Lung (tissue), 17 donors: ENCODE measurements at places on chromosomes 16 and 17. TPM values are rescaled to one million over a fixed set of nuclear protein-coding genes. Genes with fewer than 3 reads are reported as not detected.
A peak's percentile ranks its signal among the peaks of the same experiment; 100 is the strongest.

TCAP gene
- total RNA-seq: 1.3 TPM

VKORC1 gene
- total RNA-seq: 74.3 TPM

ARL16 gene
- total RNA-seq: 31.8 TPM

CES4A gene
- total RNA-seq: 29.8 TPM

TBC1D26 gene
- 0.34 TPM for total RNA-seq

PLA2G10 gene
- total RNA-seq: 5.6 TPM

ITGAX gene
- 38.1 TPM for total RNA-seq

HSF5 gene
- 0.12 TPM for total RNA-seq

KRT17 gene
- total RNA-seq: 39.8 TPM

NLRC5 gene
- 24.3 TPM for total RNA-seq

NHLRC4 gene
- 8.6 TPM for total RNA-seq

OR3A3 gene
- total RNA-seq: 0.63 TPM

DNA sequence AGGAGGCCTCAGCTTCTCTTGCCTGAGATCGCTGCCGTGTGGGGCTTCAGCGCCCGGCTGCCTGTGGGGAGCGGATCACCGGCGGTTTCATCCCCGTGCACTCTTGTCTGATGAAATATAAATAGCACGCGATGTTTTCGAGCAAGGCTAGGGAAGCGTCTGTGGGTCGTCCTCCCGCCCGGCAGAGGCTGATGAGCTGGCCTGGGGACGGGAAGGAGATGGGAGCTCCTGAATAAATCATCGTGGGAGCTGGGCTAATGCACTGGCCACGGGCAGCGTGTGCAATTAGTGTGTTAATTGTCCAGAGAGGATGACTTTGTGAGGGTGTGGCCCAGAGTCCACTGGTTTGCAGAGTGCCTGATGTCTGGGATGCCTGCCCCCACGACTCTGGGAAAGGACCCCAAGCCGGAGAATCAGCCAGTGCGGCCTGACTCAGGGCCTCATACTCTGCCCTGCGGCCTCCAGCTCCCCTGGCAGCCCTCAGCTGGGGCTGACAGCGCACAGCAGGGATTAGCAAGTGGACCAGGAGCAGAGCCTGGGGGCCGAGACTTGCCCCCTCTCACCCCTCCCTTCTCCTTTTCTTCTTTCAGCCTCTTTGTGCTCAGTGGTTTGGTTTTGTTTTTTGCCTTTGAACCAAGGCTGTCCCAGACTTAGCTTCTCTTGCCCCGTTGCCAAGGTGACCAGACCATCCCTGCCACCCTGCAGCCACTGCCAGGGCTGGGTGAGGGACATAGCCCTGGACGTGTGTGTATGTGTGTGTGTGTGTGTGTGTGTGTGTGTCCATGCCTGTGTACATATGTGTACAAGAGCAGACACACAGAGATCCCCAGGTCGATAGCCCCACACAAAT lies 21.4 kb downstream of the KCNJ12 start:
- DNase-seq: peak; percentile 24

DNA sequence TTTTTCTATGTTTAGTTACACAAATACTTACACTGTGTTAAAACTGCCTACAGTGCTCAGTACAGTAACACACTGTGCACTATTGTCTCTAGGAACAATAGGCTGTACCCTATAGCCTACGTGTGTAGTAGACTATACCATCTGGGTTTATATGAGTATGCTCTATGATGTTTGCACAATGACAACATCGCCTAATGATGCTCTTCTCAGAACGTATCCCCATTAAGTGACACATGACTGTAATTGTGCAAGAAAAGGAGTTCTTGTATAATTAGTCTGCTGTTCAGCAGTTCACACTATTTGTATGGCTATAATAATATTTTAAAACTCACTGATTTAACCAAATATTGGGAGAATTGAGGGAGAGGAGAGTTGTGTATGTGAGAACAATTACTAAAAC lies 173.7 kb downstream of the TRIM37 start:
- no peak for DNase-seq

- no peak for DNase-seq
Measured at GRCh38 chr17:82287013-82287867, 13.7 kb upstream of the CSNK1D start.

GRCh38 chr17:21113716-21114115 lies 13.0 kb upstream of the DHRS7B start:
- no peak for DNase-seq

DNA sequence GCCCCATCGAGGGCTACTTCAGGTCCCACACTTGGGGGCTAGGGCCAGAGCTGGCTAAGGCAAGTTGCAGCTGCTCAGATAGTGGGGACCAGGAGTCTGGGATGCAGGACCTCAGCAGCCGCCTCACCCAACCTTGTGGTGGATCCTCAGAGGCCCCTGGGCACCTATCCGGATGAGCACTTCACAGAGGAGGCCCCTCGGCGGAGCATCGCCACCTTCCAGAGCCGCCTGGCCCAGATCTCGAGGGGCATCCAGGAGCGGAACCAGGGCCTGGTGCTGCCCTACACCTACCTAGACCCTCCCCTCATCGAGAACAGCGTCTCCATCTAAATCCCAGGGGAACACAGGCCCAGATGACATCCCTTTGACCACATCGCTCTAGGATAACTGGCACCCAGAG lies 9.4 kb downstream of the ALOX15B start:
- no peak for DNase-seq

DNA sequence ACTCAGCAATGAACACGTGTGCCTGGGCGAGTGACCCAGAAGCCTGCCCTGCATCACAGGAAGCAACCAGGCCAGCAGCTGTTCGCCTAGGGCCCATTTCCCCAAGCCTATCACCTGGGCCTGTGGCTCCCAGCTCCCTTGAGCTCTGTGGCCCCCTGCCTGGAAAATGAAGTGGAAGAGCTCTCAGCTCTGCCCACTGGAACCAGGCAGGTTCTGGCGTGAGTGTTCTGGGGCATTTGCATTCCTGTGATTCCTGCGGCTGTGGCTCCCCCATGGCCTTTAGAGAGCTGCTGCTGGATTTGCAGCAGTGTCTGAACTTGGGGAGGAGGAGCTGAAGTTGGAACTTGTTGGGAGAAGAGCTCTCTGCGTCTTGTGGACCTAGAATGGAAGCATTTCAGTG lies 22.8 kb downstream of the PGS1 start:
- DNase-seq: no peak

DNA sequence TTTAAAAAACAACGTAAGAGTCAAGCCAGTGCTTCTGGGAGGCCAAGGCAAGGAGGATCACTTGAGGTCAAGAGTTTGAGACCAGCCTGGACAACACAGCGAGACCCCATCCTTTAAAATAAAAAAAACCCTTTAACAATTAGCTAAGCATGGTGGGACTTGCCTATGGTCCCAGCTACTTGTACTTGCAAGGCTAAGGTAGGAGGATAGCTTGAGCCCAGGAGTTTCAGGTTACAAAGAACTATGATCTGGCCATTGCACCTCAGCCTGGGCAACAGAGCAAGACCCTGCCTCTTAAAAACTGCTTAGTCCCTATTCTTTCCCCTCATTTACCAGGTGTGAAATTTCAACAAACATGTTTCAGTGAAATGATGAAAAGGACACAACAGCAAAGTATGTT lies 89.5 kb downstream of the STH start:
- no peak for DNase-seq

GRCh38 chr16:35177851-35178250 lies 1718.4 kb downstream of the TP53TG3F start:
- no peak for DNase-seq

DNA sequence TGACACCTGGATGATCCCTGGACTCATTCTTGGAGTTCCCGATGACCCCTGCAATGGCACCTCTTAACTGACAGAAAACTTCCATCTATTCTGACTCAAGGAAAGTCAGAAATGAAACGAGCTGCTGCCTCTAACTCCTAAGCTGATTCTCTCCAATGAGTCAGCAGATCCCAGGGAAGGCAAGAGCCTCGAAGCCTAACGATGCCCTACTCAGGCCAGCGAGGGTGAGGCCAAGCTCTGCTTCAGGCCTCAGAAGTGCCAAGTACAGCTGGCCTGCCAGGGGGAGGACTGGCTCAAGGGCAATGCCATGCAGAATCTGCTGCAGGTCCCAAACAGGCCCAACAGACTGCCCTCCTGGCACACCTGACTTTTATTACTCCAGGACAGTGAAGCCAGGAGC lies 36.3 kb downstream of the PLXDC1 start:
- DNase-seq: no peak

GRCh38 chr17:63988741-63989621 lies 9.2 kb upstream of the PRR29 start:
- peak; percentile 85 for DNase-seq

- peak; percentile 87 for DNase-seq
Measured at GRCh38 chr16:81204798-81205680, 33.5 kb upstream of the BCO1 start.

- DNase-seq: peak; percentile 42
Measured at GRCh38 chr16:69328854-69329316, 1.5 kb downstream of the PDF start.

DNA sequence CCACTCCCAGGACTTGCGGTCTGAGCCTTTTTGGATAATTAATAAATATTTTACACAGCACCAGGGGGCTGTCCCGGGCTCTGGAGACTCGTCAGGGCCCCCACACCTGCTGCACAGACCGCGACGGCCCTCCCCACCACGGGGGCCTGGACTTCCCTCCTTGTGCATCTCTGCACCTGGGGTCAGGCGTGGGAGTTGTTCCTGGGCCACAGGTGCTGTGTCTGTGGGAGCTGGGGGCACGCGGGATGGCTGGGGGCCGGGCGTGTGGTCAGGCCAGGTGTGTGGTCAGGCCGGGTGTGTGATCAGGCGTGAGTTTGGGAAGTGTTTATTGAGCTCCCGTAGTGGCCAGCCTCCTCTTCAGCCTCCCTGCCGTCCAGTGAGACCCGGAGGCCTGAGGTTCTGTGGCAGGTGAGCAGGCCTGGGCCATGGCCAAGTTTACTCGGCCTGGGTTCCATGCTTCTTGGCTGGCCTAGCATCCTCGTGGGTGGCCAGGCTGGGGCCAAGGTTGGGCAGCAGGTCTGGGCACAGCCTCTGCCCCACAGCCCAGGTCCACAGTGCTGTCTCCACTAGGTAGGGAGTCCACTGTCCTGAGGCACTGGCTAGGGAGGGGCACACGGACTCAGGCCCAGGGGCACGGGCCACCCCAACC lies 1.9 kb upstream of the STUB1 start:
- no peak for DNase-seq

DNA sequence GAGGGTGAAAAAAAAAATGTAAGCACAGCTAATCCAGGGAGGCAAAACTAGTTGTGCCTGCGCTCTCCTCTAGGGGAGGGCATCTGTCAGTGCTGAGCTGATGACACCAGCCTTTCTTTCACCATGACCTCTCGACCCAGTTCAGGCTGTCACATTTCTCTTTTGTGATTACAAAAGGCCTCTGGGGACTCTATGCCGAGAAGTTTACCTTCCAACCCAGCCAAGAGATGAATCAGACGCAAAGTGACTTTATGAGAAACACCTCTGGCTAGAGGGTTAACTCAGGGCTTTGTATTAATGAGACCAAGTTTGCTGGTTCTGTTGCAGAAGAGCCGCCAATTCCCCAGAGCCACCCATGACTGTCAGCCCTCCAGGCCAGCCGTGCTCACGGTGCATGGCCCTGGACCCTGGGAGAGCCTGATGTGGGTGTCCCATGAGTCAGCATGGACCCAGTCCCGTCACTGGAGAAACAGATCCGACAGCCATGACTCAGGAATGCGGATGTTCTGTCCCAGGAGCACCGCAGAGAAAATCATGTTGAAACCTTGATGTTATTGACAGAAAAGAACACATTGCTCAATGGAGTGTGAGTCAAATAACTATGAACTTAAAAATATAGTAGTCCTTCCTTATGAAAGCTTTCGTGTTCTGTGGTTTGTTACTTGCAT lies 437.2 kb downstream of the HS3ST3B1 start:
- no peak for DNase-seq
